ENCODE measurements at places on chromosomes 2 and 18.

DNA sequence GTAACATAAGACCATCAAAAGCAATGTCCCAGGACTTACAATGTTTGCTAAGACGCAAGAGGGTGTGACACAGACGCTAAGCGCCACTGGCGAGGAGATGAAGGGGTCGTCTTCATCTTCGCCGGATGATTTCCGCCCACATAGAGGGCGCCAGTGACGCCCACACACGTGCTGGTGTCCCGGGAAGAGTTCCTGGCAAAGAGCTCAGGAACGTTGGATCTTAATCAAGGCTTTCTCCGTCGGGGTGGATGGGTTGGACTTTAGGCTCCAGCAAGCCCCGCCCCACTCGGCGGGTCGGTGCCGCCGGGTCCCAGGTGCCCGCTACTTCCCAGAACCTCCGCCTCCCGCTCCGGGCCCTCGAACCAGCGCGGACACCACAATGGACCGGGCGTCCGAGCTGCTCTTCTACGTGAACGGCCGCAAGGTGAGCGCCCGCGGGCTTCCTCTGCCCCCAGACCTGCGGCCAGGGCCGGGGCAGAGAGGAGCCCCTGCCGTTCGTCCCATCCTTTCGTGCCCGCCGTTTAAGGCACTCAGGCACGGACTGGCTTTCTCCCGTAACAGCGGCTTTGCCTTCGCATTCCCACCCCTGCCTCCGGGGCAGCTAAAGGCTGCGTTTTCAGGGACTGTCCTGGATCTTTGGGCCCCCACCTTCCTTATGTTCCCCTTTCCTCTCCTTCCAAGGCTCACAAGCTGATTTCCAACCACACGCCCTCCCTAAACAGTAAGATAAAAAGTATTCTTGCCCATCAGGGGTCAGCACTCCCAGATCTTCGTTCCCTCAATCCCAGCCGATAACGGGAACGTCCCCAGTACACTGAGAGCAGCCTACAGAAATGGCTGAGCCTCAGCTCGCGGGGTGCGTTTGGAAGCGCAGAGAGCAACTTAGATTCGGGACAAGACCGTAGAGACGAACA, at the start of gene AOX1:
TSS of gene AOX1 (plus strand) at position 285 of the 914 bp plus-strand sequence. CDS start at position 380, 95 bp downstream.
- no peak for DNase-seq

GRCh38 chr2:158378926-158379325, 77.6 kb downstream of the CCDC148 start:
- DNase-seq, result no peak

DNA sequence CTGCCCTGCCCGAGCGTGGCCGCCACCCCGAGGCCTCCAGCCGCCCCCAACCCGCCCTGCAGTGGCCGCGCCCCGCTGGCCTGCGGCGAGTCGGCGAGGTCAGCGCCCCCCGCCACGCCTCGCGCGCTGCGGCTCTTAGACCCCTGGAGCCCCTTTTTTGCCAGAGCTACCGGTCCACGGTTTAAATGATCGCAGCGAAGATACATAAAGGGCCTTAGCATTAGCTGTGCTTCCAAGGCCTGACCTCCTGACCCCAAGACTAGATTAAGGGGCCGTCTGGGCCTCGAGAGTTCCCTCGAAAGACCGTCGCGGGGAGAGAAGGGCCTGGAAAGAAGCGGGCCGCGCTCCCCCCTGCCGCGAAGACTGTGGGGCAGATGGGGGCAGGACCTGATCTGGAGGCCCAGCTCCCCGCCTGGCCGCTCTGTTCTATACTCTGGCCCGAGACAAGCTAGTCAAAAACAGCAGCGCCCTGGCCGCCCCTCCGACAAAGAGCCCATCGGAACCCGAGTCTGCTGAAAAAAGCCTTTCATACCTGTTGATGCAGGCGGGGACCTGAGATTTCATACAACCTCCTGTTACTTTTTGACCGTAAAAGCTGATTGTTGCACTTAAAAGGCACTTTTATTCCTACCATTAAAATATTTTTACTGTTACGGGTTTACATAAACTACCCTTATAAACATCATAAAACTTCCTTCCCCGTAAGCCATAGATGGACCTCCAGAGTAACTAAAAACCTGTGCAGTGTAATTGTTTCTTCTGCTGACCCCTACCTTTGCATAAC, 68.7 kb upstream of the PSMD14 start:
- DNase-seq, result no peak

GRCh38 chr2:48227617-48228344, 302.2 kb upstream of the STON1 start:
- no peak for DNase-seq

DNA sequence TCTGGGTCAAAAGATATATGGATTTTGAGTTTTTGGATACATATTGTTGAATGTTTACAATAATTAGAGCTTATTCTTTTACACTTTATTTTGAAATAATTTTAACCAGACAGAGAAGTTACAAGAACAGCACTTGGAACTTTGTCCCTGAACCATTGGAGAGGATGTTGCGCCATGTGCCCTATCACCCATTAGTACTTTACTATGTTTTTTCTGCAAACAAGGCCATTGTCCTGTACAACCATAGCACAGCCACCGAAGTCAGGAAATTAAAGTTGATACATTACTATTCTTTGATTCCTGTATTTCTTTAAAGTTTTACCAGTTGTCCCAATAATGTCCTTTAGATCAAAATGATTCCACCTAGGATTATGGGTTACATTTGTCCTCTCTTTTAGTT, 188.8 kb downstream of the ACKR3 start:
- no peak for DNase-seq

GRCh38 chr2:120245520-120246332, 6.9 kb upstream of the RALB start:
- no peak for DNase-seq

GRCh38 chr18:74734013-74734444, 136.4 kb downstream of the ZNF407 start:
- DNase-seq, result no peak

- DNase-seq, result no peak
Measured at GRCh38 chr18:46531482-46531881, 125.5 kb downstream of the LOXHD1 start.

DNA sequence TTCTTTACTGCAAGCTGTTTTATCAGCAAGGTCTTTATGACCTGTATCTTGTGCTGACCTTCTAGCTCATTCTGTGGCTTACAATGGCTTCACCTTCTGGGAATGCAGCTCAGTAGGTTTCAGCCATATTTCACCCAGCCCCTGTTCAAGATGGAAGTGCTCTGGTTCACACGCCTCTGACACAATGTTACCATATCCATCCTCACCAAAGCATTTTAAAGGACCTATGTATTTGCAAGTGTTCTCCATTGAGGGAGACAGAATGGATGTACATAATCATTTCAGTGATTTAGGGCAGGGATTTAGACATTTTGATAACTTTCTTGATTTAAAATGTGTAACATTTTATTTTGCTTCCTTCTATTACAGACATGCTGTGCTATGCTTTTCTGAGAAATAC, 182.3 kb upstream of the FN1 start:
- no peak for DNase-seq

- no peak for DNase-seq
Measured at GRCh38 chr2:10257036-10257435, 45.7 kb upstream of the HPCAL1 start.

- DNase-seq, result no peak
Measured at GRCh38 chr2:26631401-26632170, 9.6 kb downstream of the CIB4 start.

GRCh38 chr18:44654573-44654972, 26.1 kb upstream of the SETBP1 start:
- no peak for DNase-seq

DNA sequence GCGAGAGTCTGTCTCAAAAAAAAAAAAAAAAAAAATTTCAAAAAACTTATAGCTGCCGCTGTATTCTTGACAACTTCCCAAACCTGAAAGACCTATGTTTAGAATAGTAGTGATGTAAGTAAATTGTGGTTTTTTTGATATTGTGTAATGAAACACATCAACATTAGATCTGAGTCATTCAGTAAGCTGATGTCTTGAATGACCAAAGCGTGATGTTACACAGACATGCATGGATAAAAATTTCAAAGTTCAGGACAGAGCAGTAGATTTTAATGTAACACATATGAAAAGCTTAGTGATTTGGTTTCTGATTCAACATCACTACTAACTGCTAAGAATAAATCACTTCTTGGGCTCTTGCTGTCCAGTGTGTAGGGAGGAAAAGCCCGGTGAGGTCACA, 69.3 kb upstream of the MEX3C start:
- no peak for DNase-seq

DNA sequence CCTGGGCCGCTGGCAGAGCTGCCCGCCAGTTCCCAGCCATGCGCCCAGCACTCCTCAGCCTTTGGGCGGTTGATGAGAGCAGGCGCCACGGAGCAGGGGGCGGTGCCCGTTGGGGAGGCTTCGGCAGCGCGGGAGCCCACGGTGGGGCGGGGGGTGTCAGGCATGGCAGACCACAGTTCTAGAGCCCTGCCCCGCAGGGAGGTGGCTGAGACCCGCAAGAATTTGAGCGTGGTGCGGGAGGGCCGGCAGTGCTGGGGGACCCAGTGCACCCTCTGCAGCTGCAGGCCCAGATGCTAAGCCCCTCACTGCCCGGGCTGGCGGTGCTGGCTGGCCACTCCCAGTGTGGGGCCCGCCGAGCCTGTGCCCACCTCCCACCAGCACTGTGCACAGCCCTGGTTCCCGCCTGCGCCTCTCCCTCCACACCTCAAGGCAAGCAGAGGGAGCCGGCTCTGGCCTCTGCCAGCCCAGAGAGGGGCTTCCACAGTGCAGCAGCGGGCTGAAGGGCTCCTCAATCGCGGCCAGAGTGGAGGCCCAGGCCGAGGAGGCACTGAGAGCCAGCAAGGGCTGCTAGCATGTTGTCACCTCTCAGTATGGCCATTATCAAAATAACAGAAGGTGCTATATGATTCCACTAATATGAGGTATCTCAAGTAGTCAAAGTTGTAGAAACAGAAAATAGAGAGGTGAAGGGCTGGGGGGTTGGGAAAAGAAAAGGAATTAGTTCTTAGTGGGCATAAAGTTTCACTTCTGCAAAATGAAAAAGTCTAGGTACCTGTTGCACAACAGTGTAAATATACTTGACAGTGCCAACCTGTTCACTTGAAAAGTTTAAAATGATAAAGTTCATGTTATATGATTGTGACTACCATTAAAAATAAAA, 72.3 kb downstream of the SH3YL1 start:
- DNase-seq, result no peak

DNA sequence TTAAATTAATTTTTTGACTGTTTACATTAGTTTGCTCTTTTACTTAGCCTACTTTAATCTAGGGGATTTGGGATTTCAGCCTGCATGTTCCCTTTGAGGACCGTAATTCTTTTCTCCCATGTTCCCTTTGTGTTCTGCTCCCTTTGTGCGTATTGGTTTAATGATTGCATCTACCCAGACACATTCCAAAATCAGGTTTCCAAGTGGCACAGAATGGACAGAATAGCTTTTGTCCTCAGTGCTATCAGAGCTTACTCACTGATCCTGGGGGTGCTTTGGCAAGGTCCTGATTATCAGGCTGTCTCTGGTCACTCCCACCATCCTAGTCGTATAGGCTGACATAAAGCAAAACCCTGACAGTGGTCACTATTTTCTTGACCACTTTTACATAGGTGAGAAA, 867.5 kb downstream of the TSN start:
- no peak for DNase-seq

DNA sequence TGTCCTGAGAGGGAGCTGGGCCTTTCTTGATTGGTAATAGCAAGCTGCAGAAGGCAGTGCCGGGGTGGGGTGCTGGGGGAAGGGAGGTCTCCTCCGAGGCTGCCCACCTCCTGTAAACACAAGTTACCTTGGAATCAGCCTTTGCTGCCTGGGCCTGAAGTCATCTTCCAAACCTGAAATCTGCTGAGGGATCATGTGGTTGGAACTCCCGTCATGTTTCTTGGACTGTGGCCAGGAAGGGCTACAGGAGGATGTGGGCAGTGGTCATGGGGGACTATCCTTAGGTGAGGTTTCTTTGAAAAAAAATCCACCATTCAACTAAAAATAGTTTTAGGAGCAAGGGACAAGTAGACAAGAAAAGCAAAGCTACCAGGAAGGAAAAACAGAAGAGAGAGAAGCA, 74.2 kb downstream of the CDK15 start:
- no peak for DNase-seq

- DNase-seq, result no peak
Measured at GRCh38 chr2:171610824-171611223, 76.4 kb upstream of the DYNC1I2 start.

DNA sequence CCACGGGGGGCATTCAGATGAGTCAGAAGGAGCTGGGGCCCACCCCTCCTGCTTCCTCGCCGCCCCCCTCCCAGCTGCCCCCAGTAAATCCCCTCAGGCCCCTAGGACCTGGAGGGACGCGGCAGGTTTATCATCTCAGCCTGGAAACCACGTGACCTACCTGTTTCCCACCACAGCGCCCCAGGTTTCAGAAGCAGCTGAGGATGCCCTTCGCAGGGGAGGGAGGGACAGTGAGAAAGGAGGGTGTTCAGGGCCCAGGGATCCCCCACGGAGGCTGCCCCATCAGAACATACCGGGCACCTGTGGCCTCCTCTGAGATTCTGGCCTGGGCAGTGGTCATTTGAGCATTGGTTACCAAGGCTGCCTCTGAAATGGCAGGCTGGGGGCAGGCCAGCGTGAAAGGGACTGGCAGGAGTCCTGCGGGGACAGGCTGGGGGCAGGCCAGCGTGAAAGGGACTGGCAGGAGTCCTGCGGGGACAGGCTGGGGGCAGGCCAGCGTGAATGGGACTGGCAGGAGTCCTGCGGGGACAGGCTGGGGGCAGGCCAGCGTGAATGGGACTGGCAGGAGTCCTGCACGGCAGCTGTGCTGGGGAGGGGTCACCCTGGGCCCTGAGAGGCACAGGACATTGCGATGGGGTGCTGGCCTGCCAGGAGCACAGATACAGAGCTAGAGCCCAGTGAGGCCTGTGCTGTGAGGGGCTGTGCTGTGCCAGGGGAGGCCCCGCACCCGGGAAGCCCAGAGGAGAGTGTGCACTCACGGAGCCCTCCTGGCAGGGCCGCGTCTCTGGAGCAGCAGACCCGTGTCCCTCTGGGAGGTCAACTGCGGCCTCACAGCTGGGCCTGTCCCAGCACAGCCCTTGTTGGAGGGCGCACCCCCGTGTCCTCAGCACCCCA, 1.6 kb downstream of the NEU4 start:
- DNase-seq, result no peak

DNA sequence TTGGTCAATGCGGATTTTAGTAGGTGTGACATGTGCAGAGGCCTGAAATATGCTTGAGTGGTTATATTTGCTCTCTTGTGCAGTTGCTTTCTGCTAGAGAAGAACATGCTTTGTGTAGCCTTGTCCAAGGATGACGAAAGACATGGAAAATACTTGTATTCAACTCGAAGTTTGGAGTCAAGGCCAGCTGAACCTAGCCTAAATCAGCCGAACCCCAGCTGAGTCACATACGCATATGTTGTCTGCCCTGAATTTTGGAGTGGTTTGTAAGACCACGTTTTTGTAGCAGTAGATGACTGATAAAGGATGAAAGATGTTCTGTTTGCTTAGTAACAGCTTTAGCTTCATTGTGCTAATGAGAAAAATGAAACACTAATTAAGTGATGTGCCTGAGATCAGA, 22.5 kb upstream of the SPAG16 start:
- no peak for DNase-seq

DNA sequence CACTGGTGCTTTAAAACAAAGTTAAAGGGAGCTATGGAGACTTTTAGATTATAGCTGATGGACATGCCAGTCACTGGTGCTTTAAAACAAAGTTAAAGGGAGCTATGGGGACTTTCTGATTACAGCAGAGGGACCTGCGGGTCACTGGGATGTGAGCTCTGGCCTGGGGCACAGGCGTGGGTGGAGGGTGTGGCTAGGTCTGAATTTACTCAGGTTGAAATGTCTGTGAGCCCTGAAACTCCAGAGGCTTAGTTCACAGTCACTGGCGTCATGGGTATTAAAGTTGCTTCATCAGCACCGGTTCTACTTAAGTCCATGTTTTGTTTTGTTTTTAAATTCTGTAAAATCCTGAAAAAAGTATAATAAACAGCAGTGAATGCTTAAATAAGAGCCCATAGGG, 49.0 kb upstream of the TMEM18 start:
- DNase-seq, result no peak

All from stimulated activated CD8-positive, alpha-beta memory T cell treated with anti-CD3 and anti-CD28 coated beads, Interleukin-2, amount 100 ng/mL, for 48 hours (primary cell).